ENCODE measurements at places on chromosomes 5 and 9.
A peak's percentile ranks its signal among the peaks of the same experiment; 100 is the strongest.

- DNase-seq: no peak
Measured at GRCh38 chr9:36457836-36458429, 57.9 kb upstream of the RNF38 start.

GRCh38 chr5:39021413-39021812 lies 52.8 kb downstream of the RICTOR start:
- DNase-seq: peak; percentile 21

- DNase-seq: no peak
Measured at GRCh38 chr5:102537011-102537410, 38.2 kb upstream of the SLCO6A1 start.

DNA sequence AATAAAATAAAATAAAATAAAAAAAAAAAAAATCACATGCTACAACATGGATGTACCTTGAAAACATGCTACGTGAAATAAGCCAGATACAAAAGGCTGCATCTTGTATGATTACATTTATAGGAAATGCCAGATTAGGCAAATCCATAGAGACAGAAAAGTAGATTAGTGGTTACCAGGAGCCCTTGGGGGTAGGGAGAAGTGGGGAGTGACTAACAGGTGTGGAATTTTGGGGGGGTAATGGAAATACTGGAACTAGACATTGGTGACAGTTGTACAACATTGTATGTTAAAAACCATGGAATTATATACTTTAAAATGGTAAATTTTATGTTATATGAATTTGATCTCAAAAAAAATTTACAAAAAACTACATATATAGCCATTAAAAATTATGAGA lies 47.3 kb downstream of the SLC1A1 start:
- no peak for DNase-seq

GRCh38 chr9:130117376-130117775 lies 54.8 kb upstream of the NCS1 start:
- no peak for DNase-seq

DNA sequence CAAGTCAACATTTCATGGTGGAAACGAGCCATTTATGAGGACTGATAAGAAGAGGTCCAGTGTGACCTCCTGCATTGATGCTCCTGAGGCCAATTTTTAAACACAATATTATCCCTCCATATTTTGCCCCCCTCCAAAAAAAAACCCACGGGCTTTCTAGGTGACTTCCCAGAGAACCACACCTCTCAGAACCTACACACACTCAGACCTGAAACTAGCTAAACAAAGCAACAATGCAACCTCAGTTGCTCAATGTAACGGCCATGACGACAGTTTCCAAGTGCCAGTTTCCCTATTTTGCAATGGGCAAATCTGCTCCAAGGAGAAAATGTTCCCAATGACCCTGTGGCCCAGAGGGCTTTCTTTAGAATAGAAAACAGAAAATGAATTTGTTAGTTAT lies 3.5 kb downstream of the NRG2 start:
- no peak for DNase-seq

GRCh38 chr5:93821891-93822415 lies 80.6 kb upstream of the POU5F2 start:
- DNase-seq: no peak

- peak; percentile 39 for DNase-seq
Measured at GRCh38 chr5:54254482-54255198, 55.7 kb downstream of the ARL15 start.

- DNase-seq: no peak
Measured at GRCh38 chr9:138073408-138073807, 195.8 kb downstream of the CACNA1B start.

- DNase-seq: no peak
Measured at GRCh38 chr9:130934702-130935647, 4.1 kb downstream of the FIBCD1 start.

DNA sequence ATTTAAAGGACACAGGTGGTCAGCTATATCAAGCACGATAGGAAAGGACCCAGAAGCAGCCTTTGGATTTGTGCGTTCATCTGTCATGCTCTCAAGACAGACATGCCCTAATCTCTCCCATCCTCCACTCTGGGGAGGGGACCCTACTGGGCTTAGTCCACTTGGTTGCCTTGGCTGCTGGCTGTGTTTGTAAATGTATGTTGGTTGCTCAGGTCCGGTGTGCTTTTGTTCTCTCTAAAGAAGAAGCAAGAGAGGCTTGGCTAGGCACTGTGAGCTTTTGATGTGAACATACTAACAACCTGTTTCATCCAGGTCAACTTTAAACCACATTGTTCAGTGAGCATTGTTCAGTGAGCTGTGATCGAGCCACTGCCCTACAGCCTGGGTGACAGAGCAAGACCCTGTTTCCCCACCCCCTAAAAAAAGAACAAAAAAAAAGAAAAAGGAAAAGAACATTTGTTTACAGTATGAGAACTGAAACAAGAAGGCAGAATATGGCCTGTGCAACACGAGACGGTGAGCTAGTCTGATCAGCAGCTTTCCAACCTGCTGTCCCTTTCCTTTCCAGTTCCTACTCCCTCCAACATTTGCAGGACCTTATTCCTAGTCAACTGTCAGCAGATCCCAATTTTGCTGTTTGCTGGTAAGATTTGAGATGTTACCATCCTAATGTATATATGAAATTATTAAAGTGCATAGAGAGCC lies 228.3 kb downstream of the ARHGAP26 start:
- DNase-seq: no peak

GRCh38 chr5:134549714-134550113 lies 24.2 kb downstream of the JADE2 start:
- peak; percentile 54 for DNase-seq

GRCh38 chr9:37390759-37391158 lies 31.7 kb upstream of the GRHPR start:
- DNase-seq: no peak

DNA sequence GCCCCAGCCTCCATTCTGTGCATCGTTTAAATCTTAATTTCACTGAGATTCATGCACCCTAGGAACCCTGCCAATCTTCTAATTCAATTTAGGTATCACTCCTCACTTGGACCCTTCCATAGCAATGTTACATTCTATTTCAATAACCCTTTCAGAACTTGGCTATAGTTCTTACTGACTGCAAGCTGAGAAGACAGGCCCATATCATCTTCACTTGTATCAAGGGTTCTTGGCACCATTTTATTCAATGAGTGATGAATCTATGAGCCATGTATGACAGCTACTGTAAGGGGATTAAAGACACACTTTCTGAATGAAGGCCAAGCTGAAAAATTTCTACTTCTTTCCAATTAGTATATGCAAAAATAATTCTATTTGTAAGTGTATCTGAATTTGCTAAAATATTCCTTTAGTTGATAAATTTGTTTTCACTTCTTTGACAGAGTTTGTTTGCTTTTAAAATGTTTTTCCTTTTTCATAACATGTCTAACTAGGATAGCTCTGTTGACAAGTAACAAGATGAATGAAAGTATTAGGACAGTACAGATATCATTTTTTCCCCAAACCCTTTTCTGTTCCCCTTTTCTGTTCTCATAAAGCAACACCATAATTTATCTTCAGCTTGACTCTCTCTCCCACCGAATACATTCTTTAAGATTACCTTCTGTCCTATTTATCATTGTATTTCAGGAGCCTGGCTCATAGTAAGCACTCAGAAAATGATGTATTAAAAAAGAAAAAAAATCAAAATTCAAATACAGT lies 9.6 kb downstream of the ITGA2 start:
- no peak for DNase-seq

- DNase-seq: no peak
Measured at GRCh38 chr9:133539991-133540697, 5.6 kb downstream of the ADAMTSL2 start.

DNA sequence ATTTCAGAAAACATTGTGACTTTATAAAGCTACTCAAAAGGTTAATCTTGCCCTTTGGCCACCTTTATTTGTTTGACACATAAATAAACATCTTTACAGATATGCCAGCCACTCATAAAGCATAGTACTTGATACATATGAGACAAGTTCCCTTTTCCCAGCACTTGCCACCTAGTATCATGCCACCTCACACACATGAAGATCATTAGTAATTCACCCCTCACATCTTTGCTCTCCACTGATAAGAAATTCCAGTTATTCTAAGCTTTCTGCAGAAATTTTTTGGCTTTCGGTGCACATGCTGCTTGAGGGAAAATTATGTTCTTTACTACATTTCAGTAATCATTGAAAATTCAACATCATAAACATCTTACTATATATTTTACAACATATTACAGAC lies 59.1 kb downstream of the DEPDC1B start:
- no peak for DNase-seq

DNA sequence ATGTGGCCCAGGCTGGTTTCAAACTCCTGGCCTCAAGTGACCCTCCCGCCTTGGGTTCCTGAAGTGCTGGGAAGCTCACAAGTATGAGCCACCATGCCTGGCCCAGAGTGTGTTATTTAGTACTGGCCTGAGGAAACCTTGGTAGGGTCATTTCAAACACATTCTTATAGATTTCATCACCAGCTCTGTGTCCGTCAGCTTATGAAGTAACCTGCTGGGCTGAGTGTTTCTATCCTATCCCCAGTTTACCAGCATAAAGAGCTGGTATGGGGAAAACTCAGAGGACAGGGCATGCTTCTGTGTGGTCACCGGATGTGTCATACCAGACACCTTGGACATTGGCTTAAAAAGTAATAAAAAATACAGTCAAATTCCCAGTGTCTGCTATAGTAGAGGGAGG lies 45.3 kb downstream of the PTPN3 start:
- DNase-seq: no peak

- DNase-seq: peak; percentile 70
Measured at GRCh38 chr5:38765399-38765861, 80.4 kb upstream of the OSMR start.

GRCh38 chr5:61589946-61590345 lies 257.9 kb downstream of the ZSWIM6 start:
- no peak for DNase-seq

- DNase-seq: no peak
Measured at GRCh38 chr5:147388184-147389108, 121.4 kb downstream of the DPYSL3 start.

GRCh38 chr5:143601917-143602333 lies 198.4 kb upstream of the NR3C1 start:
- no peak for DNase-seq

GRCh38 chr5:95821110-95822021 lies 1.2 kb downstream of the GLRX start:
- no peak for DNase-seq

GRCh38 chr5:169893571-169893970 lies 86.7 kb downstream of the INSYN2B start:
- DNase-seq: peak; percentile 39

GRCh38 chr5:6378766-6379103 lies 388 bp upstream of the MED10 start:
- DNase-seq: no peak

GRCh38 chr5:93209476-93209875 lies 371.5 kb downstream of the NR2F1-AS1 start:
- DNase-seq: no peak

DNA sequence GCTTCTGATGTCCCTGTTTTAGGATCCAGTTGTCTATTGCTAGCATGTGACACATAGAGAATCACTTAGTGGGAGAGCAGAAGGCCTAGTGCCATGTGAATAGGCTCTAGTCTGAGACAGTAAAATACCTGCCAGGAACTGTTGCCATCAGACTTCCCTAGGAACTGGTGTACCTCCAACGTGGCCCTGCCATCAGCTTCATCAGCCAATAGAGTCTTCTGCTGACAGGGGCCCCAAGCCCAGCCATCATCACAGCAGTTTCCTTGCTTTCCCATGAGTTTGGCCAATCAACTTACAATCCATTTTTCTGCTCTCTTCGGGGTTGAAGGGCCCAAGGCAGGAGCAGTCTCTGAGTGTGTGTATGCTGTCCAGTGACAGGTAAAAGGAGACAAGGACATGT lies 128.4 kb upstream of the ADRA1B start:
- DNase-seq: no peak

DNA sequence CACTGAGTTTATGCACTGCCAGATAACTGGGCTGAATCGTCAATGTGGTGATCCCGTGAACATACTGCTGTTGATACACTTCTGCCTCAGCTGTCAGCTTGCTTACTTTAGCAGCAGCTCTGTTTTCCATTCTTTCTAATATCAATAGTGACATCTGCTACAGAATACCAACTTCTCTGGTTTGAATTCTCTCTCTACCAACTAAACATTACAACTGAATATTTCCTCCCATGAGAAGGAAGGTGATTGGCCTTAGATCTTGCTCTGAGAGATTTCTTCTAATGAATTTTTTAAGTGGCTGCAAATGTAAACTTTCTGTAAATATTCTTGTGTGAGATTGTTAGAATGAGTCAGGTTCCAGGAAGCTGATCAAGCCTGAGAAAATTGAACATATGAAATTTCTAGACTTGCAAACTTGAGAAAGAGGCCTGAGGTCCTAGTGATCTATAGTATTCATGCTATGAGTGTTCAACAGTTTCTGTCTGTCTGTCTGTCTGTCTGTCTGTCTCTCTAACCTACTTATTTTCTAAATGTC lies 205.5 kb upstream of the CDKN2B start:
- DNase-seq: peak; percentile 77

DNA sequence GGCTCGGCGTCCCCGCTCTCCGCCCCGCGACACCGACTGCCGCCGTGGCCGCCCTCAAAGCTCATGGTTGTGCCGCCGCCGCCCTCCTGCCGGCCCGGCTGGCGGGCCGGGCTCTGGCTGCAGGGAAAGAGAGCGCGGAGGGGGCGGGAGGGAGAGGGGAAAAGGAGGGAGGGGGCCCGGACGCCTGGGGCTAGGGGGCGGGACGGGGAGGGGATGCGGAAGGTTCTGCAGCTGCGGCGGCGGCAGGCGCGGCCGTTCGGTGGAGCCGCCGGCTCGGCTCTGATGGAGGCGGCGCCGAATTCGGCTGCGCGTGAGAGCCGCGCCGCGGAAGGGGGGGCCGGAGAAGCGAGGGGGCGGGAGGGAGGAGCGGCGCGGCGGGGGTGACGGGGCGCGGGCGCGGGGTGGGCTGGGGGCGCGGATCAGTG lies at the start of gene MARCHF11:
TSS of gene MARCHF11 (minus strand) at position 281 of the 425 bp plus-strand sequence. CDS start at position 65, 216 bp downstream.
- no peak for DNase-seq

DNA sequence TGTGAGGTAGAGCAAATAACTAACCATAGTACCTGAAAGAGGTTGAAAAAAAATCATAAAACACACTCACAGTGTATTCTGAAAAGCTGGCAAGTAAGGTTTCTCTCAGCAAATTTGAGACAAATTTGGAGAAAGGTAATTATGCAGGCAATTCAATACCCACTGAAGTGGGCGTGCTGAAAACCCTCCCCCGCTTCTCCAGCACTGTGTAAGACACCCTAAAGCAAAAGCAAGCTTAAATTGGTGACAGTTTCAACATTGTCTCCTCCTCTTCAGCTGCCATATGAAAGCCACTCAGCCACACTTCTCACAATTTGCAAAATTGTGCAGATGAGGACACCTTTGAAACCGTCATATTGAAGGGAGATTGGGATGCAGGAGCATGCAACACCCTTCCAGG lies 322.3 kb upstream of the CDH6 start:
- no peak for DNase-seq

GRCh38 chr9:114033397-114034103 lies 44.5 kb downstream of the AMBP start:
- no peak for DNase-seq

DNA sequence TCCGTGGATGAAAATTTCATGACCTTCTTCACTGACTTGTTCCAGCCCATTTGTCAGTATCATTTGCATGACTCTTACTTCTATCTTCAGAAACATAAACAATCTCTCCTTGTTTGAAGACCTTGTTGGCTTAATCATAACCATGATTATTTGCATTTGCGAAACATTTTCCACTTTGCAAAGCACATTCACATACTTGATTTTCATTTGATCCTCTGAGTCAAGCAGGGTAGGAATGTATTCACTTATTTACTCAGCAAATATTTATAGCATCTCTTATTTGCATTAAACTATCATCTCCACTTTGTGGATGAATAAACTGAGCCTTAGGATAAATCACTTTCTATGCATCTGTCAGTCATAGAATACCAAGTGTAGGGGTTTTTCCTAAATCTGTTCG lies 343.0 kb upstream of the SGCD start:
- peak; percentile 76 for DNase-seq
